CD4-positive, alpha-beta T cell (primary cell): ENCODE measurements at places on chromosomes 2 and 18.

DNA sequence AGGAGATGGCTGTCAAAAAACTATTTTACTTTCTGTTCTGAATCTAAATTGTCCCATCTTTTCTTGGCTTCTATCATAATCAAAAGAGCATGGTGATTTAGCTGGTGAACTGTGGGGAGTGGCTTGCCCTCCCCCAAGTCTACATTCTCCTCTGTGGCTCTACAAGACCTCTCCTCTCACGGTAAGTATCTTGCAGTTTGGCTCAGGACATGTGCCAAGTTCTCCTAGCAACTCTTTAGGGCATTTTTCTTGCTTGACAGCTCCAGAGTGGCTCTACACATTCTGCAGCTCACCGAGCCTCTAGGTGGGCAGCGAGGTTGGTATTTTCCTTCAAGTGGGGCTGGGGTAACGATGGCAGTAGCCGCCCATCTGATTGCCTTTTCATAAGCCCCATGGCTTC, 29.1 kb downstream of the SLC4A5 start:
- DNase-seq: no peak

- no peak for DNase-seq
Measured at GRCh38 chr2:212021947-212022346, 516.7 kb downstream of the ERBB4 start.

DNA sequence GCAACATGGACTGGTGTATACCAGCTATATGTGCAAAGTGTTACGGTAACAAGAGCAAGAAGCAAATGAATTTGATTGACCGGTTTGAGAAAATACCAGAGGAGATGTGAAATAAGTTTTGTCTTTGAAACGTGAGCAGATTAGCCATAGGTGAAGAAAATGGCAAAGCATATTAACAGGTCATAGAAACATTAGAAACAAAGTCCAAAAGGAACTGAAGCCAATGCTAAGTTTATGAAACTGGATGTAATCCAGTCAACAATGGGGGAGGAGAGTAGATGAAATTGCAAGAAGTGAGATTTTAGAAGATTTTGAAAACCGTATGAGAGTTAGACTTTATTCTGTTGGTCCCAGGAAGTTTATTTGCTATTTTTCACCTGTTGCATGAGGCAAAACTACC, 1315.4 kb upstream of the CHAC2 start:
- DNase-seq: no peak

DNA sequence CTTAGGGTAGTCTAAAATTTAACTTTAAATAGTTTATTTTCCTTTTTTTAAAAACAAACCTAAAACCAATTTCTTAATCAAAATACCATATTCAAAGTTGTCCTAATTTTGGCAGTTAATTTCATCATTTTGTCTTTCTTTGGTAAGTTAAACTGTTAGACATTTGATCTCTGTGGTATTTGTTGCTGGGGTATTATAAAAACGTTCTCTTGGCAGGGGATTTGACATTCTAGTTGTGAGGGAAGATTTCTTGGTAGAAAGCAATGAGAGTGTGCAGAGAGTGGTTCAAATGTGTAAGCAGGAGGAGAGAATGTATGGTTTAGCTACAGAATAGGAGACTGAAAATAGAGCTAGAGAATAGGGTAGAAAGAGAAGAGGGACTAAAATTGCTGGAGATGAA, 14.6 kb downstream of the GULP1 start:
- no peak for DNase-seq

DNA sequence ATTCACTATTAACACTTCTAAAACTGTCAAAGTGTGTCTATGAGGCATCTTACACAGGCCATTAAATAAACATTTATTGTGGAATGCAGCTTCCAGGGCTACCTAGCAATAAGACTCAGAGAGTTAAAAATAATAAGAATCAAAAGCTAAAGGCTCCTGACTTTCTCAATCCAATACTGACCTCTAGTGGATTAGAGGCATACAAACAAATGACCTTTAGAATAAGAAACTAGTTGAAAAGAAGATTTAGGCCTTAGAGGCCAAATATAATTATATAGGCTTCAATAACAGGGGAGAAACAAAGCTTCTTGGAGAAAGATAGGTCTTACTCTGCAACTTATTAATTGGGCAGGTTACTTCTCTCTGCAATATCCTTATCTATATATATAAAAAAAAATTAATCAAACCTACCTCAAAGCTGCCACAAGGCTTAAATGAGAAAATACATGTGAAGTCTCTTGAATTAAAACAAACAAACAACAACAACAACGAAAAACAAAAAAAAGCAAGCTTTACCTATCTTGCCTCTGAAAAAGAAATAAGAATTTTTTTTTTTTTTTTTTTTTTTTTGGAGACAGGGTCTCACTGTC, 246.1 kb downstream of the EXOC6B start:
- peak; percentile 40 for DNase-seq

GRCh38 chr2:241809383-241810306, 652 bp downstream of the NEU4 start:
- no peak for DNase-seq

- no peak for DNase-seq
Measured at GRCh38 chr2:137658433-137658832, 305.8 kb upstream of the HNMT start.

GRCh38 chr2:212959471-212960117, 191.8 kb downstream of the IKZF2 start:
- no peak for DNase-seq

DNA sequence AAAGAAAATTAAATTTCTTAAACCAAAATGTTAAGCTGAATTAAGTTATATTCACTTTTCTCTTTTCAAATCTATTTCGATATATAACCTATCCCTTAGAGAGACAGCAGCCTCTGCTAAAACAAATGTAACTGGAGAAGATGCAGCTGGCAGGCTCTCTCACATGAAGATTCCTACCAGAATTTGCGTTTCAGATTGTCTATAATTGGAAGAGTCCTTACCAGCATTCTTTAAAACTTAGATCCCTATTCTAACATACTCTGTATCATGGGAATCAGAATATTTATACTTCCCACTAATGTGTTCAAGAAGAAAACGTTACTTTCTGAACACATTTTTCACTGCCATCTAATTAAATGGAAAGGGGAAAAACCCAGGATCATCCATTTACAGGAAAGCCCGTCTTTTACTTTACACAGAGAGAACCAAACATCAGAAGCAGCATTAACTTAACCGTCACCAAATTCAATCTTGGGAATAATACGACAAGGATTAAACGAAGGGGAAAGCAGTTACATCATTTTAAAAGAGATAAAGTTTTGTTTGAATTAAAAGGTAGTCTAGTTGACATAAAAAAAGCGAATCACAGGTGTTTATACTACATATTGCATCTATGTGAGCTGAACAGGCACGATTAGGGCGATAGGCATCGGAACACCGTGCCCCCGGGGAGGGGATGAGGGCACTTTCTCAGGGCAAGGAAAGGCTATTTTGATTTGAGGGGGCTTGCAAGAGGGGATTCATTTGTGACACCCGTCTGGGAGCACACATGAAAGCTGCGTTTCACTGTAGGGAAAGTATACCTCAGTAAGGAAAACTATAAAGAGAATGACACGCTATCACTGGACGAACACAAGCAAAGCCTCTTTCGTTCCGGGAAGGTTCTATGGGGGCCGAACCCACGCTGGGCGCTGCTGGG, 1.3 kb downstream of the PTPN2 start:
- no peak for DNase-seq

DNA sequence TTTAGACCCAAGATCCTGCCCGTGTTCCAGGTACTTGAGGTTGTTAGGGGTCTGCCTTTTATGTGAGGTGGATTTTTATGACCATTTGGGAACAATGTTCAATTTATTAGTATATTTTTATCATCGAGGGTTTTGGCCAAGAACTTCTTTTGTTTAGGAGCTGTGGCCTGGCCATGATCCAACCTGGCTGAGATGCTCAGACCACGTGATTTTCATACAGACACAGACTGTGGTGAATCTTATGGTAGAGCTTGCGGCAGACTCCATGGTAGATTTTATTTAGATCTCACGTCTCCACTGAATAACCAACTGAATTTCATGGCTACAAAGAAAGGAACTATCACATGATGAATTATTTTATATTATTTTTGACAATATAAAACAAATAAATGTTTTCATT, 405.5 kb upstream of the VWC2L start:
- no peak for DNase-seq

- DNase-seq: no peak
Measured at GRCh38 chr2:208722731-208723130, 316.1 kb downstream of the PTH2R start.

DNA sequence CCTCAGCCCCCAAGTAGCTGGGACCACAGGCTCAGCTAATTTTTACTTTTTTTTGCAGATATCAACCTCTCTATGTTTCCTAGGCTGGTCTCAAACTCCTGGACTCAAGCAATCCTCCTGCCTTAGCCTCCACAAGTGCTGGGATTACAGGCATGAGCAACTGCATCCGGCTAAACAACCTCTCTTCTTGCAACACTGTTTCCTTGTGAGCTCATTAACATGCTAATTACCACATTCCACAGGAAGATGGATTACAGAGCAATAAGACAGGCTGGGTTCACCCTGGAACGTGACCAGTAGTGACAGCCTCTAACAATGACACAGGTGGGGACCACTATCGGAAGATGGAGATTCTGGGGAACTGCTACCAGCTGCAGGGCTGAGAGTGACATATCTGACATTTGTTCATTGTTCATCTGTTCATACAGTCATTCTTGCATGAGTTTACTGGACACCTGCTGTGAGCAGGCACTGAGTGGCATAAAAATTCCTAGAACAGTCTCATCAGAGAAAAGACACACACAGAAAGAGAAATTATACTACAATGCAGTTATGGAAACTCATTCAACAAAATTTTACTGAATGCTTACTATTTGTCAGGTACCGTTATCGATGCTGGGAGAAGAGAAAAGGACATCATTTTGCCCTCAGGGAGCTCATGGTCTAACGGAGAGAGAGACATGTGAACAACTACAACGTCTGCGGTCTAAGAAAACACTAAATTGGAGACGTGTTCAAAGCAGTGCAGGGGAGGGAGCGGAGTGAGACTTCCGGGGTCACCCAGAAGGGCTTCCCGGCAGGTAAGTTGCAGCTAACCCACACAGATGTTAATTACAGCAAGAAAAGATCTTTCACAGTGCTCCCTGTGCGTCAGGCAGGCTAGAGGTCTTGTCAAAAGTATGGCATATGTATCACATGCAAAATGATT, 37.6 kb downstream of the PROC start:
- DNase-seq: no peak

DNA sequence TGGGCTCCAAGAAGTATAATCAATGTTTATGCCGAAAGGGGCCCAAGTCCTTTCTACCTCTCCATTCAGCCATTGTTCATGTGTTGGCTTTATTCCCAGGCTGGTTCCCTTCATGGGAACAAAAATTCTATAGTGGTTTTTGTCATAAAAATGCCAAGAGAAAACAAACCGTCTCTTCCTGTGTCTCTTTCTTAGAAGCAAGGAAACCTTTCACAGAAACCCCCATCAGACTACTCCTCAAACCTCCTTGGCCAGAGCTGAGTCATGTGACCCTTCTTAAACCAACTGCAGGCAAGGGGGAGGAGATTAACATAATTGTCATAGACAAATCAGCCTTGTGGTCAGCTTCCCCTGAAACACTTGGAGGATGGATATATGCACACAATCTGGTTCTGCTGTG, 75.1 kb upstream of the TANK start:
- DNase-seq: no peak

DNA sequence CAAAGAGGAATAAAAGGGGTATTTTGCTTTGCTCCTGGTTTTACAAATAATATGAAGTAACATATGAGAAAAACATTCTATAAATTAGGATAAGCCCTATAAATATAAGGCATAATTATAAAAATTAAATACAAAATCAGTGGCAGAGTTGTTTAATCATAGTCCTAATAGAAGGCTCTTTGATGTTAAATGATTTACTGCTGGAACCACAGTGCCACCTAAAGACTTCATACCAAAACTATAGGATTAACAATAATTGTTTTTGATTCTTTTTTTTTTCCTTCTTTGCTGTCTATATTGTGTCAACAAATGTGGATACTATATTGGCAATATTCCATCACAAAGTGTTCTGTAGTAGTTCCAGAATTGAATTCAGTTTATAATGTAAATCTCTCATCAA, 837.7 kb upstream of the SLC39A10 start:
- DNase-seq: no peak

GRCh38 chr2:217890445-217890844, 112.3 kb downstream of the TNS1 start:
- no peak for DNase-seq

- no peak for DNase-seq
Measured at GRCh38 chr2:221549143-221549542, 23.0 kb downstream of the EPHA4 start.

DNA sequence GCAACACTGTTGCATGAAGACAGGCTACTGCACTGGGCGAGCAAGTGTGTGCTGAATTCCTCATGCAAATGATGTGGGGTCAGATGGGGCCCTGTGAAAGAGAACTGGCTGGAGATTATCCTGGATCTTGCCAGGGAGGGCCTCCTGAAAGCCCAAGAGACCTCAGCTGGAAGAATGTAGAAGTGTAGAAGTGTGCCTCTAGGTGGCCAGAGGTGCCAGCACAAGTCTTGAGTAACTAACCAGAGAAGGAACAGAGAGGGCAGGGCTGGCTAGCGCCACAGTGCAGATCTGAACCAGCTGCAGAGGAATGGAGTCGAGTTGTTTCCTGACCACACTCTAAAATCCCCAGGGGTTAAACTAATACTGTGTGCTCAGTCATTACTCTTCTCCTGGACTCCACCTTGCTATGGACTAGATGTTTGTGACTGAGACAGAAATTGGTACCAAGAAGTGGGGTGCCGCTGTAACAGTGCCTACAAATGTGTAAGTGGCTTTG, 399.3 kb downstream of the LRATD1 start:
- DNase-seq: no peak

DNA sequence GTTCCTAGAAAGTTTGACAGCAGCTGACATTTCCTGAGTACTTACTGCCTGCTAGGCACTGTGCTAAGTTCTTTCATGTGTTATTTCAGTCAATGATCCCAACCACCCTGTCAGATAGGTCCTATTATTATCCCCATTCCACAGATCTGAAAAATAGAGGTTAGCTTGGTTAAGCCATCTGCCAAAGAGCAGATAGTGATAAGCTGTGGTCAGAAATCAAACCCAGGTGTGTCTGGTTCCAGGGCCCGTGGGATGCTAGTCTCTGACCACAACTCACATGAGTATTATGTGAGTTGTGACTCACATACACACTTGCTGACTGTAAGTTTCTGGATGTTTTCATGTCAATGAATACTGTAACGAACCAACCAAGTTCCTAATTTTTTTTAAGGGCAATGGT, 132.0 kb upstream of the APCDD1 start:
- no peak for DNase-seq

- DNase-seq: no peak
Measured at GRCh38 chr2:60526623-60527022, 26.8 kb downstream of the BCL11A start.

- no peak for DNase-seq
Measured at GRCh38 chr2:174339561-174340399, 5.0 kb downstream of the SP9 start.

GRCh38 chr18:23281626-23282436, 146.5 kb downstream of the CABLES1 start:
- no peak for DNase-seq

GRCh38 chr2:212791569-212791968, 253.0 kb upstream of the ERBB4 start:
- DNase-seq: no peak

GRCh38 chr18:63232826-63233225, 86.7 kb downstream of the BCL2 start:
- DNase-seq: no peak
